ELR (cell line): ENCODE measurements at places on chromosomes 6 and 20.

- DNase-seq = no peak
Measured at GRCh38 chr6:75333676-75334200, 49.1 kb upstream of the TMEM30A start.

- no peak for DNase-seq
Measured at GRCh38 chr20:4050203-4050980, 35.0 kb upstream of the RNF24 start.

DNA sequence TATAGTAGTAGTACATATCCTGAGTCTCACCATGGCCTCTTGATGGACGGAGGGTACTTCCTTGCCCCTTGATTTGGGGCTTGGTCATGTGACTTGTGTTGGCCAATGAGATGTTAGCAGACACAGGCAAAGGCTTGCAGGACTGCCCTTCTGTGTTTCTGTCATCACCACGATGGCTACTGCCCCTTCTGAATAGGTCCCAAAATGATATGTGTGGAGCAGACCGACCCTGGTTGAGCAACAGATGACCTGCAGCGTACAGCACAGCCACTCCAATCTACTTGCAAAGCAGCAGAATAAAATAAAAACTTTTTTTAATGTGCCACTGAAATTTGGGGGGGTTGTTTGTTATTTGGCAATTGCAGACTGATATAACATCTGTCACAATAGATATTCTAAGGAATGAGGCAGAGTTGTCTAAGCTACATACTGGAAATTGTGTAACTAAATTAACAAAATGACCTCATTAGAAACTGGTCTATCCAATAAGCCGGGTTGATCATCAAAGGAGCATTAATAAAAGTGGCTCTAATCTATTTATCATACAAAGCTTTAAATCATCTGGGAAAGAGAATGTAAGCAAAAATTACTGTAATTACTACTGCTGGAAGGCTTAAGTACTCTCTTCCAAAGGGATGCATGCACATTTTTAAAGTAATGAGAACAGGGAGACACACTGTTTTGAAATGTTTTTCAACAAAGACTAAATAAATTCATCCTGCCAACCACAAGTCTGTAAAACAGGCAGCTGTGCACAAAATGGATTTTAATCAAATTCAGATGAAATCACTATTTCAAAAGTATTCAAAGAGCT lies 209.5 kb downstream of the KIF16B start:
- no peak for DNase-seq

- no peak for DNase-seq
Measured at GRCh38 chr6:104686550-104687175, 173.1 kb downstream of the HACE1 start.

GRCh38 chr6:72760114-72760793 lies 138.4 kb downstream of the KCNQ5 start:
- DNase-seq = no peak

DNA sequence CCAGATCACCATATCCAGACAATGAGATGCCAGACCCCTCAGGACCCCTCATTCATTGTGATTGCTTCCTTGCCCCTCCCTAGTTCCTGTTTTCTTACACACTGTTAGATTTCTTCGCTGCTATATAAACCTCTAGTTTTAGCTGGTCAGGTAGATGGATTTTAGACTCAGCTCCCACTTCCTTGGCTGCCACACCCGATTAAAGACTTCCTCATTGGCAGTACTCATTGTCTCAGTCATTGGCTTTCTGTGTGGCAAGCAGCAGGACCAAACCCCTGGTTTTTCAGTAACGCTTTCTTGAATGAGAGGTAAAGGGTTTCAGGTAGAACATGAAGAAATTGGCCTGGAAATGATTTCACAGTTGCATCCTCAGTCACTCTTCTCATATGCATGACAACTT lies 47.9 kb downstream of the QRSL1 start:
- DNase-seq = no peak

DNA sequence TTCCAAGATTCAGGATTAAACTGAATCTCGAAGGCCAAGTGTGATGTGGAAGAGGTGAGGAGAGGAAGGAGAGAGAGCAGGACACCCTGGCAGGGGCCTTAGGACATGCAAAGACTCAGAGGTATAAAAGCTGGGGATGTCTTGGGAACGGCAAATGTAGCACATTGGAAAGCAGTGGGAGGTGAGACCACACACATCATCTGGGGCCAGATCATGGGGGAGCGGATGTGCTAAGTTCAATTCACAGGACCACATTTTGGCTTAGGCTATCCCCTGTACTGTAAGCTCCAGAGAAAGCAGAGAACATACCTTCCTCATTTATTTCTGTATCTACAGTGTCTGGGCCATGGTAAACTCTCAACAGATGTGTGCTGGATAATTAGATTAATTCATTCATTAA lies 59.5 kb upstream of the MBOAT1 start:
- no peak for DNase-seq

GRCh38 chr6:2047855-2048254 lies 197.6 kb downstream of the GMDS start:
- DNase-seq = no peak

GRCh38 chr6:37657112-37657886 lies 40.4 kb downstream of the MDGA1 start:
- peak; percentile 83 for DNase-seq

DNA sequence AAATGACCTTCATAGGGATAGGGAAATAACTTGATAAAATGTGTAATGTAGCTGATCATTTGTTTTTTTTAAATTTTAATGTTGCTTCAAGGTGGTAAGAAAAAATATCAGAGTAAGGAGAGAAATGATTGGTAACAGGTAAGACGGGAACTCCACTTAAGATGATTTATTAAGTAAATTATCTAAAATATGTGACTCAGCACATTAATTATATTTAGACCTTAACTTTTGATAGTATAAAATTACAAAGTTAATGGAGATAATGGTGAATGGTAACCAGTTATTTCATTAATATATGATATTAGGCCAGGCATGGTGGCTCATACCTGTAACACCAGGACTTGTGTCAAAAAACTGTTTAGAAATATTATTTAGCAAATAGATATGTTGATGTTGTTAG lies 10.2 kb downstream of the BEND6 start:
- DNase-seq = no peak

DNA sequence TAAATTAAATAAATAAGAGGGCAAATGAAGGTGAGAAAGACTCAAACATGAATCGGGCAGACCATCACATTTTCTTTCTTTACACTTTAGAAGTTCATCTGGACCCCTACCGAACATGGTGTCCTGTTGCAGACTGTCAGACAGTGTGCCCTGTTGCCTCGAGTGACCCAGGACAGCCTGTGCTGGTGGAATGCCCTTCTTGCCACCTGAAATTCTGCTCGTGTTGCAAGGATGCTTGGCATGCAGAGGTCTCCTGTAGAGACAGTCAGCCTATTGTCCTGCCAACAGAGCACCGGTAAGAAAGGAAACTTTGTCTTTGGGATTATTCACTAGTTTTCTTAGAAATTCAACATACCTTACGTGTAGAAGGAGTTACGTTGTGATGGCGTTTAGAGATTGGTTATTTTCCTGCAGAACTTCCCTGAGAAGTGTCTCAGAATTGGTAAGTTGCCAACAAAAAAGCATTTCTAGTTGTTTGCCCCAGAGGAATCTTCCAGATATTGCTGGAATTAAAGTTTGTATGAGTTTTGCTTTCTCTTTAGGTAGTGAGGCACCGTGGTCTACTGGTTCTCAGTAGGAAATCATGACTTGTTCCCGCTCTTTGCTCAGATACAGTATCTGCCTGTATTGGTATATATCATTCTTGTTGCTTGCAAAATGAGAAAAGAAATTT lies 70.1 kb downstream of the RNF144B start:
- DNase-seq = no peak

DNA sequence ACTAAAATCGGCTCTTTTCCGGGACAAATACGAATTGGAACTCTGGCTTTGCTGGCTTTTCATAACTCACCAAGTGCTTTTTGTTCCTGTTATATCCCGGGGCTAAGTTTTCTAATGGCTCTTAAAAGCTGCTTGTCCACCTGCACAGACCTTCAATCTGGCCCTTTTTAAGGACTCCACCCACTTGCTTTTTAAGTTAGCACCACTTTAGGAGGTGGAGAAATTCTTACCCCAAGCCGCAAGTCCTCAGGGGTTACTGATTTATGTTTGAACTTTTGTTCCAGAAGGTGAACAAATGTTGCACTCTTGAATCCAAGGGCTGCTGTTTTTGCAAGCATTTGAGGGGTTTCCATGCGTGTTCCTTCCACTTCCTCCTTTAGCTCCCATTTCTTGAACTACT lies 37.8 kb downstream of the FAM184A start:
- no peak for DNase-seq

GRCh38 chr20:2149507-2149906 lies 47.9 kb downstream of the STK35 start:
- DNase-seq = peak; percentile 60

GRCh38 chr6:170344631-170345576 lies 38.3 kb downstream of the FAM120B start:
- DNase-seq = peak; percentile 84

DNA sequence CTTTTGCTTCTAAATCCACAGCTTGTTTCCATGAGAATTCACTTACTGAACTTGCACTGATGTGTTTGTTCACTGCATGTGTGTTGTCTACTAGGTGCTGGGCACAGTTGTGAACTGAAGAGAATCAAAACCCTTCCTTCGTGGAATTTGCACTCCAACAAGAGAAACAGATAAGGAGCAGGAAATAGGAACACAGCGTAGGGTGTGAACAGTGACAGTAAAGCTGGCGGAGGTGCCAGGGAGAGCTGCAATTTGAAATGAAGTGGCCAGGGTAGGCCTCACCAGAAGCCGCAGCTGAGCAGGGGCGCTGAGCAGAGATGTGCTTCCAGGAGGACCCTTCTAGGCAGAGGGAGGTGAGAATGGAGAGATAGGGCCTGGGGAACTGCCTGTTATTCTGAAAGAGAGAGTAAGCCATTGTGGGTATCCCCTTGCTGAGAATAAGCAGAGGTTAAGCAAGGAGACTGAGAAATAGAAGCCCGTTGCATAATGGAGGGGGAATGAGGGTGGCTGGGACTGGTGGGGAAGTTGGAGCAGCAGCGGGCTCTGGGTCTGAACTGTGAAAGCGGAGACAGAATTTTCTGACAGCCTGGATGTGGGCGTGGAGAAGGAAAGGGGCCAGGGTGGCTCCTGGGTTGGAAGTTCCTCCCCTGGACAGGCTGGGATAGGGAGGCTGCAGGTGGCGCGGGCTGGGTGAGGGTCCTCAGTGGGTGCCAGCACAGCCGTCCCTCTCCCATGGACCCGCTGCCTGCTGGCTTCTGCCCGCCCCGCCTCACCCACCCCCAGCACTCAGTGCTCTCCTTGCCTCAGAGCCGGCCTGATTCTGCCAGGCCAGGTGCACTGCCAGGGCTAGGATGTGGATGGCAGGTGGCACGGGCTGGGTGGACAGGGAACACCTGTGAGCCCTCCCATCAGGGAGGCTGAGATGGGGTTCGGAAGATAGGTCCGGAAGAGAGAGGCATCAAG lies 114.7 kb upstream of the AFDN start:
- no peak for DNase-seq

DNA sequence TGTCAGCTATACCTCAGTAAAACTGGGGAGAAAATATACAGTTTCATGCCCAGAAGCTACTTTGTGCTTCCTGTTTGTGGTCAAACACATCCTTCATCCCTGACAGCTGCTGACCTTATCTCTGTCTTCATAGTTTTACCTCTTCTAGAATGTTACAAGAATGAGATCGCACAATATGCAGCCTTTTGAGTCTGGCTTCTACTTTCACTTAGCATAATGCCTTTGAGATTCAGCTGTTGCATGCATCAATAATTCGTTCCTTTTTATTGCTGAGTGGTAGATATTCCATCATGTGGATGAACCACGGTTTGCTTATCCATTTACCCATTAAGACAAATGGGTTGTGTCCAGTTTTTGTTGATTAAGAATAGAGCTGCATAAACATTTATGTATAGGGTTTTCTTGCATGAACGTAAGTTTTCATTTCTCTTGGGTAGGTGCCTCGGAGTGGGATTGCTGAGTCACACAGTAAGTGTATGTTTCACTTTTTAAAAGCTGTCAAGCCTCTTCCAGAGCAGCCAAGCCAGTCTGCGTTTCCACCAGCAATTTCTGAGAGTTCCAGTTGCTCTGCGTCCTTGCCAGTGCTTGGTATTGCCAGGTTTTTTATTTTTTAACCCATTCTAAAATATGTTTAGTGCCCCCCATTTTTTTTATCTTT lies 86.6 kb upstream of the PAX1 start:
- no peak for DNase-seq

DNA sequence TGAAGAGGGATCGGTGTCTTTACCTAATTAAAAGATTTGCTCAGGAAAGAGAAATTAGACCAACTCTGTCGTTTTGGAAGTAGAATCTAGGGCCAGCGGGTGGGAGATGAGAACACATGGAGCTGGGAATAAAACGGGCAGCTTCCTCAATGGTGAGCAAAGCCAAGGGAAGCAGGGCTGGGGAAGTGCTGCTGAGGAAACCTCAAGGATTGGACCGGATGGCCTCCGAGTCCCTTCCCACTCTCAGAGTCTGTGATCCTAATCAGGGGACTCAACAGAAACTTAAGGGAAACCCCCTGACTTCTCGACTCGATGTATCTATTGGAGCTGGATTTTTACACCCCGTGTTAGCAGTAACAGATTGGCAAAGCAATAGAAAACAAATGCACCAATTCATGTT lies 10.8 kb downstream of the GCNT2 start:
- no peak for DNase-seq

GRCh38 chr6:151440930-151441329 lies 11.0 kb downstream of the RMND1 start:
- DNase-seq = peak; percentile 40

DNA sequence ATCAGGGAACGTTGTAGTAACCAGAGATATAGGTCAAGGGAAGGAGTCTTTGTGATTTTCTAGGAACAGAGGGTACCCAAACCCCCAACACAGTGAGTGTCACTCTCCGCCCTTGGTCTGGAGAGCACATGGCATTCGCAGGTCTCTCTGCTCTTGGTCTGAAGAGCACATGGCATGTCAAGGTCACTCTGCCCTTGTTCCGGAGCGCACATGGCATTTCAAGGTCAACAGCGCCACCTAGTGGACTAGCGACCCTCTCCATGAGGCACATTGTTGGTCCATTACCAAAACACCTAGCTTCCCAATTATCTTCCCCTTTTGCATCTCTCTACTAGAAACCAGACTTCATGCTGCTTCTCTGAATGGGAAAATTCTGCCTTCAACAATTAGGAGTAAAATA lies 260.0 kb downstream of the C6orf118 start:
- peak; percentile 19 for DNase-seq

GRCh38 chr20:60362531-60362930 lies 404.3 kb downstream of the CDH26 start:
- no peak for DNase-seq

DNA sequence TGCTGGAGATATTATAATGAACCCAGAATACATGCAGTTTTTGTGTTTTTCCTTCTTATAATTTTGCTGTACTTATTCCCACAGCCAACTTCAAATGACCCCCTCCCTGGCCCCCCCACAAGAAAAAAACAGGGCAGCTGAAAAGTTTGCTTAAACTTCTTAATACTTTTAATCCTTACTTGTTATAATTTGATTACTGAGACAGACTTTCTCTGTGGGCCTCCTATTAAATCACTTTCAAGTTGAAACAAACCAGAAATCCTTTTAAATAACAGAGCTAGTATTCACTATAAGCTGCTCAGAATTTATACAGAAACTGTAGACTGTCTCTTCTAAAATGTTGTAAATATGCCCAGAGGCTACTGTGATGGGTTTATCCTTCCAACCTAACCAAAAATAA lies 106.3 kb downstream of the CENPW start:
- no peak for DNase-seq

- DNase-seq = no peak
Measured at GRCh38 chr20:58084566-58084965, 143.9 kb downstream of the ANKRD60 start.

- DNase-seq = peak; percentile 70
Measured at GRCh38 chr20:50373674-50374286, 136.4 kb upstream of the PTPN1 start.

GRCh38 chr6:147040121-147040910 lies 163.9 kb upstream of the STXBP5 start:
- DNase-seq = no peak
